ENCODE measurements at places on chromosomes 3 and 15. TPM values are rescaled to one million over a fixed set of nuclear protein-coding genes. Genes with fewer than 3 reads are reported as not detected.

- DNase-seq = no peak
Observed at GRCh38 chr15:92571824-92572223, 83.8 kb downstream of the FAM174B start.

- peak; percentile 35 for DNase-seq
Observed at GRCh38 chr15:92958105-92958504, 58.0 kb downstream of the CHD2 start.

GRCh38 chr3:53046171-53047170 lies 598 bp upstream of the SFMBT1 start:
- no peak for DNase-seq

- DNase-seq = no peak
Observed at GRCh38 chr15:31178705-31179104, 77.2 kb upstream of the TRPM1 start.

DNA sequence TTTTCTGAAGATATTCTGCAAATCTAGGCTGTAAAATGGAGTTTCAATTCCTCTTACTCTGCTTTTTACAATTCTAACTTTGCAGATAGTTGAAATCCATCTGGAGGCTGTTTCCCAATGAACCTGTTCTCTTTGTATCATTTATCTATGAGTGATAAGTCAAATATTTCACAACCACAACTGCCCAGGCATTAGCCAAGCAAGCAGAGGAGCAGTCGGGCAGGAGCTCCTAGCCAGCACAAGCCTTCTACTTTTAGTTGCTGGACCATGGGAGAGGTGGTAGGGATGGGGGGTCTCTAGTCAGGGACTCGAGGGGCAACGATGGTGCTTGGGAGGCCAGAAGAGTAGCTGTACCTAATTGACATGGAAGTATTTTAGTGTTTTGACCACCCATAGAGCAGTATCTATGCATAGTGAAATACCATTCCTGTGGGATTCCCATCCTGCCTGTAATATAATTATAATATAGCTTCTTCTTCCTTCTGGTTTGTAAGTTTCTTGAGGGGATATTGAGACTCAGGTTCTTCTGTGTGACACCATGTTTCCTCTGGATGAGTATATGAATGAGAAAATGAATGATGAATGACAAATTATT lies 353.5 kb upstream of the IL12A start:
- peak; percentile 59 for DNase-seq

DNA sequence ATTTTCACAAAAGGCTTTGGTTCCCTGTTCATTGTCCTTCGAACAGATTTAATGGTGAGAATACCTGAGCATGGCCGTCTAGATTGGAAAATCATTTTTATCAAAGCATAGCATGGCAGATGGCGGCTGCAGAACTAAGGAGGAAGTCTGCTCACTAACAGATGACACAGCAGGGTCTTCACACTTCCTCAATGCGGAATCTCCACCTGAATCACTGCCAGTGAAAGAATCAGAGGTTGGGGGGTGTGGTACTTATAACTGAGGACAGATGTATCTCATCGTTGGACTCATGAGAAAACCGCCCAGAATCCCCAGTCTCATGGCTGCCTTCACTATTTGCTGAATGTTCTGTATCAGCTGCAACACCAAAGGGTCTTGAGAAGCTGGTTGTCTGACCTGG lies 31.6 kb upstream of the PYGO1 start:
- no peak for DNase-seq

DNA sequence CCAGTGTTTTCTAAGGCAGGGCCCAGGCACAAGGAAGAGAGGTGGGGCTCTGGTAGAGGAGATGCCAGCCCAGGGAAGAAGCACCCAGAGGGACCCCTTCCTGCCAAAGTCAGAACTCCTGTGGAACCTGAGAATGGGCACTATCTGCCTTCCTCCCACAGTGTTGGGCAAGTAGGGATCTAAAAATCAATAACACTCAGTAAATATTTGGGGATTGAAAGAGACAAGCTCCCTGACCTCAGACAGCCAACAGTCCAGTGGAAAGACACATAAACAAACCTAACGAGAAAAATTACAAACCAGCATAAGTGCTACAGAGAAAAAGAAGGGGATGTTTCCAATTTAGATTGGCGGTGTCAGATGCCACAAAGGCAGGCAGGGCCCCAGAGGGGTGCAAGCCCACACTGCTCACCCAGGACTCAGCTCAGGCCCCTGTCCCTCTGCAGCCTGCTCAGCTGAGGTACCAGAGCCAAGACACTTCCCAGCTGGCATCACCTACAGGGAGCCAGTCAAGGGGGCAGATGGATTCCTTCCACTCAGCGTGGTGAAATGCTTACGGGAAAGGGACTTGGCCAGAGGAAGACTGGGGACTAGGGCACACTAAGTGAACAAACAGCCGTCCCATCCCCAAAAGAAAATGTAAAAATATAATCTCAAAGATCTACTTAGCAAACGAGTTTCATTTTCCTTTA lies 15.9 kb downstream of the ADCY5 start:
- no peak for DNase-seq

- peak; percentile 62 for DNase-seq
Observed at GRCh38 chr3:149657321-149657925, 402 bp downstream of the WWTR1 start.

DNA sequence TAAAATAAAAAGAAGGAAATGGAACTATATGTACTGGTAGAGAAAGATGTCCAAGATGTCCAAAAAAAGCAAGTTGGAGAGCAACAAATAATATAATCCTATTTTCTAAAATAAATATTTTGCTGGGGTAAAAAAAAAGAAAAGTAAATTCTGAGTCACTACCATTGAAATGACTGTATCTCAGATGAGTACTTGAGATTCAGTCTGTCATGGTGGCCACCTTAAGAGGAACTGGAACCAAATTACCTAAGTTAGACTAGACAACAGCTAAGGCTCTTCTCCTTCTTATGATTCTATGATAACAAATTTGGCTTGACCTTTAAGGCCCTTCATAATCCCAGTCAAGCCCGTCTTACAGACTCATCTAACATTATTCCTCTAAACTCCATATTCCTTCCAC lies 270.6 kb upstream of the HES1 start:
- DNase-seq = no peak

DNA sequence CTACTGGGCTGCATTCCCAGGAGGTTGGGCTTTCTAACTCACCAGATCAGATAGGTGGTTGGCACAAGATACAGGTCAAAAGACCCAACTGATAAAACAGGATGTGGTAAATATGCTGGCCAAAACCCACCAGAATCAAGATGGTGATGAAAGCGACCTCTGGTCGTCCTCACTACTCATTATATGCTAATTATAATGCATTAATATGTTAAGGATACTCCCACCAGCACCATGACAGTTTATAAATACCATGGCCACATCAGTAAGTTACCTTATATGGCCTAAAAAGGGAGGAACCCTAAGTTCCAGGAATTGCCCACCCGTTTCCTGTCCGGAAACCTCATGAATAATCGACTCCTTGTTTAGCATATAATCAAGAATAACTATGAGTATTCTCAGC lies 31.6 kb downstream of the CFAP44 start:
- no peak for DNase-seq

DNA sequence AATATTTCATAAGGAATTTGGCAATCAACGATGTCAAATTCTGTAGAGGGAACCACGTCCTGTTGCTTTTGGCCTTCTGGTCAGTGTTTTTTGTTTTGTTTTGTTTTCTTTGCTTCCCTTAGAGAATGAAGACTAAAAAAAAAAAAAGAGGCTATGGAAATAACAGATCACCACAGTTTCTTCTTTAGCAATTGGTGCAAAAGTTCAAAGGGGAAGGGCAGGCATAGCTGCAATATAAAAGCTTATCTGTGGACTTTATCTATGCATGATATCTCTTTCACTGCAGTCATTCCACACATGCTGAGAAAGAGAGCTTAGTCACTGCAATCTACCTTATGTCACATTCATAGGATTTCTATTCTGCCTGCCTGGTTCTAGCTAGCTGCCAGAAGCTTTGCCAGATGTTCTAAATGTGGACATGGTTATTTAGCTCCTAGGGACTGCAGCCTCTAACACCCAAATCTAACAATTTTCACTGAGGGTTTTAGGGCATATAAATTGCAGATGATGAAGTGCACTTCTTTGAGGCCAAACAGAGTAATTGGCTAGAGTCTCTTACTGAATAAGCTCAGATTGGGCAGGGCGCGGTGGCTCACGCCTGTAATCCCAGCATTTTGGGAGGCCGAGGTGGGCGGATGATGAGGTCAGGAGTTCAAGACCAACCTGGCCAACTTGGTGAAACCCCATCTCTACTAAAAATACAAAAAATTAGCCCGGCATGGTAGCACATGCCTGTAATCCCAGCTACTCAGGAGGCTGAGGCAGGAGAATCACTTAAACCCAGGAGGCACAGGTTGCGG lies 637.2 kb downstream of the NTRK3 start:
- peak; percentile 20 for DNase-seq

DNA sequence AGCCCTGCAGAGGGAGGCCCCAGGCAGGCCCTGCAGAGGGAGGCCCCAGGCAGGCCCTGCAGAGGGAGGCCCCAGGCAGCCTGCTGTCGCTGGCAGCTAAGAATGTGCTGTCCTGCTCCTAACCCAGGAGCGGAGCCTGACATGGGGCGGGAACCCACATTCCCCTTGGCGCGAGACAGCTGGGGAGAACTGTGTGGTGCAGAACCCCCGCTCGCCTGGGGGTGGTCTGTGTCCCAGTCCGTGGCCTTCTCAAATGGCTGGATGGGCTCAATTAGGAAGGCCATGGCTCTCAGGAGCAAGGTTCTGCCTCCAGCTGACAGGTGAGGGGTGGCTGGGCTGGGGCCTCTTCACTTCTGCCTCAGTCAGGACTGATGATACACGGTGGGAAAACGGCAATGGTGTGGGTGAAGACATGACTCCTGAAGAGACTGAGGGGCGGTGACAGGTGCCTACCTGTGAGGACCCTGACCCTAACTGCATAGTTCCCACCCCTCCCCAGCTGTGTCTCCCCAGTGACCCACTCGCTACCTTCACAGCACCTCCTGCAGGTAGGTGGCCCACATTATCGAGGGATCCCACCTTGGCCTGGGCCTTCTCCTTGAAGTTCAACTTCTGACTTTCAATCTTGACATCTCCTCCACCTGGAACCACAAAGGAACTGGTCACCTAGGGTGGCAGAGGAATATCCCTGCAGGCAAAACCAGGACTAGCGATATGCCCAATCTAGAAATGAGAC lies 52.0 kb downstream of the DHX30 start:
- no peak for DNase-seq

DNA sequence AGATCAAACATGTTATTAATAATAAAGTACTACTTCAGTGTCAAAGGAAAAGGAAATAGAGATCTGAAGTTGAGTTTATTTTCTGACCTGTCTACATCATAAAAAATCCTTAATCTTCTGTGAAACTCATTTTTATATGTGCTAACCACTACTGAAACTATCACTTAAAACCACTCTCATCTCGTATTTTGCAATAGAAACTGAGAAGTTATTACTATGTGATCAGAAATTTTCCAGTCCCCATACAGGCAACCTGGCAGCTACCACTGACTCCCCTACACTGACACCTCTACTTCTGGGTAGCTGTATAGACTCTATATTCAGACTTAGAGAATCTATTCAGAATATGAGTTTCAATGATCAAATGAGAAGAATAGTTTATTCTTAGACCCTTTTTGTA lies 8.3 kb downstream of the HDGFL3 start:
- DNase-seq = no peak

GRCh38 chr3:169790687-169791429 lies 17.7 kb downstream of the MYNN start:
- no peak for DNase-seq

DNA sequence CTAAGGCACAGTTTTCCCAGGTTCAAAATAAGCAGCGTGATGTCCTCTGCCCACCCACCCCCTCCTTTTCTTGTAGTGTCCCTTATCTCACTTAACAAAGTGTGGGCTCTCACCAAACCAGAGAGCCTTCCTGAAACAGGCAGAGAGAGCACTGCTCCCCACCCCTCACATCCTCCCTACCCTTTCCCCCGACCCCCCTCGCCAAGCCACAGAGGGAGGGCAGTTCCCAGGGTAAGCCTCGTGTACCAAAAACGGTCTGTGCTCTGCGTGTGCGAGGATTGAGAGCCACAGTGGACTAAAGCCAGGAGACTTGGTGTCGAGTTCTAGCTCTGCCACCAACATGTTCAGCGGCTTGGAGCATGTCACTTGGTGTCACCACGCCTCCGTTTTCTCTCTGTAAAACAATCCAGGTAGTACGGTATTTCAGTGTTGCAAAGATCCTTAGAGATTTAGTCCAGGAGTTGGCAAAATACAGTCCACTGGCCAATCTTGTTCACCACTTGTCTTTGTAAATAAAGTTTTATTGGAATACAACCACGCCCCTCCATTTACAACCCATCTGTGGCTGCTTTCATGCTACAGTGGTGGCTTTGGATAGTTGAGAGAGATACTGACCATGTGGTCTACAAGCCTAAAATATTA lies 249.9 kb downstream of the OPA1 start:
- DNase-seq = no peak

- DNase-seq = no peak
Observed at GRCh38 chr3:122085673-122086072, 30.5 kb downstream of the CD86 start.

GRCh38 chr3:37814547-37814946 lies 47.1 kb upstream of the CTDSPL start:
- no peak for DNase-seq

- DNase-seq = no peak
Observed at GRCh38 chr3:23758253-23758838, 47.4 kb upstream of the UBE2E1 start.

GRCh38 chr15:75338661-75339240 lies 2.9 kb downstream of the COMMD4 start:
- DNase-seq = no peak

GRCh38 chr15:80825361-80826030 lies 46.3 kb downstream of the CEMIP start:
- no peak for DNase-seq

DNA sequence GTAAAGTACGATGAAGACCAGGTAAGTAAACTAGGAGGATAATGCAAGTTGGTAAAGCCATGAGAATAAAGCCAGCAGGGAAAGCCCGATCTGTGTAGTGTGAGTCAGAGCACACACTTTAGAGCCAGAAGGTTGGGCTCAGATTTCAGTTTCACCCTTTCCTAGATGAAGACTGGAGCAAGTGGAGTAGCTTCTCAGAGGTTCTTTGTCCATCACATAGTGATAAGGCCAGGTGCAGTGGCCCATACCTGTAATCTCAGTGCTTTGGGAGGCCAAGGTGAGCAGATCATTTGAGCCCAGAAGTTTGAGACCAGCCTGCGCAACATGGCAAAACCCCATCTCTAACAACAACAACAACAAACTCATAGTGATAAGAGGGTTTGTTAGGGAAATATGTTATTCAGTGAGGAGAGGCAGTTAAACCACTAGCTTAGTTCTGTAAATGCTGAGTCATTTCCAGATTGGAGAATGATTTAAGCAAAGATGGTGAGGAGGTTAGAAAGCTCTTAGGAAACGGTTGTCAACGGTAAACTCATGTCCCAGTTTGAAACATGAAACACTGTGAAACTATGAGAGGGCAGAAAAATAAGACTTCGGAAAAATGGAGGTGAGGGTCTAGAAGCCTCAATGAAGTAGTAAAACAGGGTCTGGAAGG lies 39.0 kb downstream of the IL12A start:
- DNase-seq = peak; percentile 62

- no peak for DNase-seq
Observed at GRCh38 chr3:31456373-31456772, 76.4 kb upstream of the STT3B start.

- no peak for DNase-seq
Observed at GRCh38 chr3:176759815-176760506, 437.3 kb downstream of the TBL1XR1 start.

The LINGO1 gene
- total RNA-seq = 0.07 TPM

The FGD5 gene
- total RNA-seq = not detected

The CHRM5 gene
- not detected for total RNA-seq

The SPATA12 gene
- 0.03 TPM for total RNA-seq

The XCR1 gene
- total RNA-seq = not detected

Measured in foreskin keratinocyte (primary cell).